Activated naive CD8-positive, alpha-beta T cell treated with anti-CD3 and anti-CD28 coated beads, Interleukin-2, amount 50 U/mL, for 24 hours (primary cell): ENCODE measurements at places on chromosomes 16 and 17.

- peaks cover 63% of the 10 kb centered on the region for H3K4me1 ChIP-seq
- DNase-seq = peak; percentile 58
- peaks cover 3% of the 10 kb centered on the region for H3K36me3 ChIP-seq
- peak overlapping the region; percentile 95 for H3K27ac ChIP-seq
Observed at GRCh38 chr17:48543854-48544348, 1.0 kb downstream of the HOXB2 start.

DNA sequence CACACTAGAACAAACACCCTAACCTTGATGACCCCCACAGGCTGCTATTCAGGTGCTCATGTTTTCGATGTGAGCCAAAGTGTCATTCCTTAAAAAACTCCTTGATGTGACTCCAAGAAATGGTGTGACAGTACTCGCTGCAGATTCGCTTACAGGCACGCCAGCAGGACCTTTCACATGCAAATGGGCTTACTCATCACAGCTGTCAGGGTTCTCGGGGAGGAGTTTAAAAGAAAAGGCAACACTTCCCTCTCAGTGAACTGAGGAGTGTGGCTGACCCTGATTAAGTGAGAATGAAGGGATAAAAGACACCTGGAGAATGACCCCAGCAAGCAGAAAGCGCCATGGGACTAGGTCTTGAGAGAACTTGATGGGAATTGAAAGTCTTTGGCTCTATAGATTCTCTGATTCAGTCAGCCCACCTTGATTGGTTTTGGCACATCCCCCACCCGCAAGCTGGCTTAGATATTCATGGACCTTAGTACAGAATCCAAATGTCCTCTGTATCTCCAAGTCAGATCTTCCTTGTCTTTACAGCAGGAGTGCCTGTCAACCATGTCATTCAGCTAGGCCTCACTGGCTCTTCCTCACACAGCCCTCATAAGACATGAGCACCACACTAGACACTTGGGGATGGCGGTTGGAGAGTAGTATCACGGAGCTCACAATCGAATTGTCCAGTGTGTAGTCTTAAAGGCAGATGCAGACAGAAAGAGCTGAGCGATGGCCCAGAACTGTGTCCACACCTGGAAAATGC lies 82.6 kb downstream of the HIC1 start:
- H3K36me3 ChIP-seq = peaks cover 2% of the 10 kb centered on the region
- peaks cover 20% of the 10 kb centered on the region for H3K4me1 ChIP-seq
- no peak for DNase-seq
- no peak overlapping the region for H3K27ac ChIP-seq

GRCh38 chr17:64442541-64442971 lies 6.4 kb upstream of the MILR1 start:
- peak overlapping the region; percentile 76 for H3K27ac ChIP-seq
- no peak for DNase-seq
- no peaks in the 10 kb centered on the region for H3K27me3 ChIP-seq
- H3K4me3 ChIP-seq = no peak overlapping the region
- peaks cover 21% of the 10 kb centered on the region for H3K4me1 ChIP-seq

DNA sequence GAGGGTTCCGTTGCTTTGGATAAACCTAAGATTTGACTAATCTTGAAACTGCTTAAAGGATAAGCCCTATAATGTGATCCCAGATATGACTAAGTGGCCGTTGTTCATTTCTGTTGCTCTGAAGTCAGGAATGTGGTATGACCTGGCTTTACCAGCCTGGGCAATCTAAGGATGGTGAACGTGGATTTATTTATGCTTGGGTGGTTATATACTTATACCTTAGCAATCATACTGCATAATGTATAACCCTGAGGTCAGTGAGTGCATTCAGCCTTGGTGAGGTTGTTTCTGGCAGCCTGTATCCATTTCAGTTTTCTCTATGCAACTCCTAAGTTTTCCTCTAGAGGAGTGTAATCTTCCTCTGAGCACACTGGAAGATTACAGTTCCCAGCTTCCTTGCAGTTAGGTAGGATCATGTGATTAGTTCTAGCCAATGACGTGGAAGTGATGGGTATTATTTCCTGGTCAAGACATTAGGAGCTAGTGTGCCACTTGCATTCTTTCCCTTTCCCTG lies 41.9 kb downstream of the FTO start:
- no peaks in the 10 kb centered on the region for H3K27me3 ChIP-seq
- H3K4me1 ChIP-seq = peaks cover 32% of the 10 kb centered on the region
- H3K27ac ChIP-seq = no peak overlapping the region
- peaks cover 9% of the 10 kb centered on the region for H3K36me3 ChIP-seq
- DNase-seq = no peak

- no peaks in the 10 kb centered on the region for H3K36me3 ChIP-seq
- peaks cover 8% of the 10 kb centered on the region for H3K4me1 ChIP-seq
- DNase-seq = peak; percentile 66
Observed at GRCh38 chr17:19762515-19762961, 14.4 kb upstream of the ALDH3A1 start.

- H3K4me3 ChIP-seq = no peak overlapping the region
- H3K27ac ChIP-seq = no peak overlapping the region
- no peaks in the 10 kb centered on the region for H3K27me3 ChIP-seq
- DNase-seq = no peak
- H3K36me3 ChIP-seq = peaks cover 18% of the 10 kb centered on the region
Observed at GRCh38 chr17:56983366-56983765, 5.4 kb downstream of the SCPEP1 start.

DNA sequence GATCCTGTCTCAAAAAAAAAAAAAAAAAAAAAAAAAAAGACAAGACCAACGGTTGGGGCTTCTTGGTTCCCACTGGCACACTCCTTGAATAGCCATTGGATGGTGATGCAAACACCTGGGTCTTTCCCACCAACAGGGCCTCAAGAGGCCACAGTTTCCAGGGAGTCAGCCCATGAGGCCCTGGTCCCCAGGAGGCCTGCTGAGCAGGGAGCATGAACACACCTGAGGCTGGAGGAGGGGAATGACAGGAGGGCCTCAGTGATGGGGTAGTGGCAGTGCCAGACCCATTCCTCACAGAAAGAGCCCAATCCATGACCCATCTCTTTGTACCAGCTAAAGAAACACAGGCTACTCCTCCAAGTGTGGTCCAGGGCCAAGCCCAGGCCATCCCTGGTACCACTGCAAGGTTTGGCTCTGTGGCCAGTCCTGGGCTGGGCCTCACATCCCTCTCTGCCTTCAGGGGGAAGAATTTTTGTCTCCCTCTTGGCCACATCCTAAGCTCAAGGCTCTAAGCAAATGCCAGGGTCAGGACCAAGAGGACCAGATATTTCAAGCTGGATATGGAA lies 13.9 kb downstream of the ARL2BP start:
- H3K4me3 ChIP-seq = no peak overlapping the region
- no peaks in the 10 kb centered on the region for H3K36me3 ChIP-seq
- DNase-seq = no peak
- no peaks in the 10 kb centered on the region for H3K27me3 ChIP-seq

GRCh38 chr17:76079535-76079955 lies 563 bp downstream of the ZACN start:
- H3K36me3 ChIP-seq = peaks cover 4% of the 10 kb centered on the region
- peaks cover 47% of the 10 kb centered on the region for H3K27me3 ChIP-seq
- H3K4me3 ChIP-seq = no peak overlapping the region
- no peak overlapping the region for H3K27ac ChIP-seq
- no peak for DNase-seq
- H3K4me1 ChIP-seq = peaks cover 31% of the 10 kb centered on the region

GRCh38 chr17:67011527-67012175 lies 32.7 kb upstream of the CACNG1 start:
- H3K4me1 ChIP-seq = no peaks in the 10 kb centered on the region
- no peak for DNase-seq
- no peaks in the 10 kb centered on the region for H3K36me3 ChIP-seq

DNA sequence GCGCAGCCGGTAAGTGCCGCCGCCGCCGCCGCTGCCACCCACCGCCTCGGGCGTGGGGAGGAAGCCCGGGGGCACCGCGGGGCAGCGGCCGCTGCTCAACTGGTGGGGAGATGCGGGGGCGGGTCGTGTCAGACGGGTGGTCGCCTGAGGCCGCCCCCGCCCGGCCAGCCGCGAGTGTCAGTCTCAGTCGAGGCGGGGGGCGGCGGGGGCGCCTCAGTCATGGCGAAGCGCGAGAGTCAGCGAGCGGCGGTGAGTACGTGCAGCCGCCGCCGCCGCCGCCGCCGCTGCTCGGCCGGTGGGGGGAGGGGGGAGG lies 76.2 kb downstream of the CHD9 start:
- no peak for DNase-seq
- no peaks in the 10 kb centered on the region for H3K27me3 ChIP-seq
- peaks cover 15% of the 10 kb centered on the region for H3K4me1 ChIP-seq
- peak overlapping the region; percentile 55 for H3K4me3 ChIP-seq

GRCh38 chr16:30335598-30336474 lies 19.3 kb downstream of the CD2BP2 start:
- H3K27ac ChIP-seq = peak overlapping the region; percentile 80
- no peaks in the 10 kb centered on the region for H3K27me3 ChIP-seq
- peak; percentile 35 for DNase-seq
- H3K36me3 ChIP-seq = peaks cover 3% of the 10 kb centered on the region
- peaks cover 32% of the 10 kb centered on the region for H3K4me1 ChIP-seq

DNA sequence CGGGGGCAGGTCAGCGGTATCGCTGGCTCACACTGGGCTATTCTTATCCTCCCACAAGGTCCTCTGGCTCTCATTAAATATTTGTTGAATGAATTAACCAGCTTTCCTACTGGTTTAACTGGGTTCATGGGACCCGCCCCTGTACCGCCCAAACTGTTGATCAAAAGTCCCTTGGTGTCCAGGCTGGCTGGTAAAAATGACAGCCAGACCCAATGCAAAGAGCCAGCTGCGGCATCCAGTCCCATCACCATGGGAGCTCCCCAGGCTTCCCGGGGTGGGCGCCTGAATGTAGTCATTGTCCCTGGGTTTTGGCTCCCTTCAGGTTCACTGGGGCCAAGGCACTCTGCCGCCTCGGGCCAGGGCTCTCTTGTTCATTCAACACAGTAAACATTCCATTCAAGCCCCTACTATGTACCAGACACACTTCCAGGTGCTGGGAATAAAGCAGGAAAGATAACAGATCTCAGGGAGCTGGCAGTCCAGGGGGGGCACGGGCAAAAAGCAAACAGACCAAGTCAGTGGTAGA lies 11.7 kb upstream of the ATP2C2 start:
- H3K27me3 ChIP-seq = peaks cover 2% of the 10 kb centered on the region
- H3K36me3 ChIP-seq = no peaks in the 10 kb centered on the region
- H3K4me1 ChIP-seq = peaks cover 41% of the 10 kb centered on the region

DNA sequence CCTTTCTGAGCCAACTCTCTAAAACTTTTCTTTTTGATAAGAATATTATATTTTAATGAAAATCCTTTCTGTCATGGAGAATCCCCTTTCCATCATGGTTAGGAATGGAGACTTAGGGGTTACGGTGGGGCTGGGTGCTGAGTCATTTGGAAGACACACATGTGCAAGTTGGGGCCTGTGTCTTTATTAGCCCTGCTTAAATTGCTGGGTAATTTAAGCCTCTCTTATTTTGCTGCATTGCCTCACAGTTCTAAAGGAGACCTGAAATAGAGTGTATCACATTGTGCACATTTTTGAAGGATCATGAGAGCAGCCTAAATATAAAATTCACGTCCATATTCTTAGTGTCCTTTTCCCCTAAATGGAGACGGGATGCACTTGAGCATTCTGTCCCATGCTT lies 61.8 kb upstream of the RBFOX1 start:
- H3K36me3 ChIP-seq = no peaks in the 10 kb centered on the region
- no peaks in the 10 kb centered on the region for H3K27me3 ChIP-seq
- no peak for DNase-seq
- H3K27ac ChIP-seq = no peak overlapping the region
- H3K4me3 ChIP-seq = no peak overlapping the region

DNA sequence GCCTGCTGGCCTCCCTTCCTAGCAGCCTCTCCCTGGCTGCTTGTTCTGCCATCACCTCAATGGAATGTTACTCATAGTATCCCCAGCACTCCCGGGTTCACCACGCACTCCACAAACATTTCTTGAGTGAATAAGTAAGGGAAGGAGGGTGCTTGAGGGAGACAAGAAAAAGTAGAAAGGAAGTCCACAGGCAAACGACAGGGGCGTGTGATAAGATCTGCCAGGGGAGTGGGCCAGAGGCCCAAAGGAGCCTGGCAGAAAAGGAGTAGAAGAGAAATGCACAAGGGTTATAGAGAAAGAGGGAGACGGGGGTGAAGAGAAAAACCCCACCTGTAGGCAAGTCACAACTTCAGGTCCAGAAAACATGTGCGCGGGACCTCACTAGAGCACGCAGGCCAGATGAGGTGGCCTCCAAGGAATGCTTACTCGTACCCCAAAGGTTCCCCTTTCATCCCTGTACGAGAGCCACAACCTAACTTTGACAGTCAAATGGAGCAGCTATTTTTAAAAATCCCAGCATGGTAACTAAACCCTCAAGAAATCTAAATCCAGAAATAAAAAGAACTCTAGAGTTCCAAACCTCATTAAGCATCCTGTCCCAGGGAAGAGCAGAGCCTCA lies 6.6 kb downstream of the ZDHHC7 start:
- no peak overlapping the region for H3K27ac ChIP-seq

- peaks cover 26% of the 10 kb centered on the region for H3K4me1 ChIP-seq
- H3K27me3 ChIP-seq = no peaks in the 10 kb centered on the region
- DNase-seq = no peak
- peaks cover 58% of the 10 kb centered on the region for H3K36me3 ChIP-seq
- H3K4me3 ChIP-seq = no peak overlapping the region
- H3K27ac ChIP-seq = no peak overlapping the region
Observed at GRCh38 chr17:742147-742793, 9.8 kb downstream of the GEMIN4 start.

GRCh38 chr16:17321824-17322223 lies 148.9 kb downstream of the XYLT1 start:
- no peak overlapping the region for H3K27ac ChIP-seq
- H3K4me3 ChIP-seq = no peak overlapping the region

DNA sequence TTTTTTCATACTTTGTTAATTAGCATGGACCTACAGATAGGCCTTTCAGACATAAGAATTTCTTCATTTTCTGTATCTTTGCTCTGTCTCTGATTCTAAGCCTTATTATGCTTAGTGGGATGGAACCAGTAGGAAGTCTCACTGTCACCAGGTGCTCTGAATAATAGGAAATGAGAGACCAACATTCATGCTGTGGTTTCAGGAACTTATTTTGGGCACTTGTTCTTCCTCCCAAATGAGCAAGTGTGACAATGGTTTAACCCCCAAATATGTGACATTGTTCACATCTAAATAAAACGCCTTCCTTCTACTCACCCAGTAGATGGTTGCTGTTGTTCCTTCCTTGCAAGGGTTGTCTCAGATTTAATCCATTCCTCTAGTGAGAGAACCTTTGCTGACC lies 100.2 kb downstream of the SYCE1L start:
- H3K4me3 ChIP-seq = no peak overlapping the region
- no peak overlapping the region for H3K27ac ChIP-seq
- H3K27me3 ChIP-seq = peaks cover 10% of the 10 kb centered on the region
- H3K4me1 ChIP-seq = peaks cover 7% of the 10 kb centered on the region
- no peaks in the 10 kb centered on the region for H3K36me3 ChIP-seq
- DNase-seq = no peak

DNA sequence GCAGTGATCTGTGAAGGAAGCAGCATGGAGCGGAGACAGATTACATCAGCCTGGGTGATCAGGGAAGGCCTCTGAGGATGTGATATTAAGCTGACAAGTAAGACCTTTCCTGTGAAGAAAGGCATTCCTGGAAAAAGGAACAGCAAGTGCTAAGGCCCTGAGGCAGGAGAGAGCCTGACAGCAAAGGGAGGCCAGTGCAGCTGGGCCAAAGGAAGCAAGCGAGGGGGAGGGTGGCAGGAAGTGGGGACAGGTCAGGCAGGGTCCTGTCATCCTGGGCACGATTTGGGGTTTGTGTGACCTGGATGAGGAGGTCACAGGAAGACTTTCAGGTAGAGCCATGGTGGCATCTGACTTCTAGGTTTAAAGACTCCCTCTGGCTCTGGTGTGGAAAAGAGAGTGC lies 12.3 kb downstream of the CPNE2 start:
- H3K27me3 ChIP-seq = no peaks in the 10 kb centered on the region
- DNase-seq = no peak
- H3K36me3 ChIP-seq = no peaks in the 10 kb centered on the region
- H3K4me3 ChIP-seq = no peak overlapping the region
